ENCODE measurements at places on chromosomes 12 and 14. TPM values are rescaled to one million over a fixed set of nuclear protein-coding genes. Genes with fewer than 3 reads are reported as not detected.

Gene FOXN4
- total RNA-seq = not detected

Gene RAPGEF3
- 3.9 TPM for total RNA-seq

Gene NRL
- total RNA-seq = 0.96 TPM

Gene PPFIBP1
- 179 TPM for total RNA-seq

Gene CLEC2B
- total RNA-seq = 4.8 TPM

Gene UTP20
- 19.6 TPM for total RNA-seq

Measured in smooth muscle cell of the pulmonary artery (primary cell).